ENCODE measurements at places on chromosomes 5 and 9. TPM values are rescaled to one million over a fixed set of nuclear protein-coding genes. Genes with fewer than 3 reads are reported as not detected.

DNA sequence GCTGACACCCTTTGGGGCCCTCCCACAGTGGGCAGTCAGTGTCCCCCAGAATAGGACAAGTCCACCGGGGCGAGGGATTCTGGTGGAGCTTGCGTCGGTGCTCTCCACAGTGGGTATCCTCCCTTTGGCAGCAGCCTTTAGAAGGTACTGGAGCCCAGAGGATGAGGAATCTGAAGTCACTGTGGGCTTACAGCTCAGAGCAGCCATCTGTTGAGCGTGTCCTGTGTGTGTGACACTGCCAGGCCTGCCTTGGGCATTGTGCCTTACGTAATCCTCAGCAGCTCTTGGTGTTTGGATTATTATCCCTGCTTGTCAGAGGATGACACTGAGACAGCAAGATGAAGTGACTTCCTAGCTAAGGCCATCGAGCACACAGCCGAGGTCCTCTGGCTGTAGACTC lies 12.6 kb downstream of the URM1 start:
- no peak for DNase-seq

GRCh38 chr5:172846249-172846648 lies 12.2 kb downstream of the ERGIC1 start:
- DNase-seq, result peak; percentile 4

DNA sequence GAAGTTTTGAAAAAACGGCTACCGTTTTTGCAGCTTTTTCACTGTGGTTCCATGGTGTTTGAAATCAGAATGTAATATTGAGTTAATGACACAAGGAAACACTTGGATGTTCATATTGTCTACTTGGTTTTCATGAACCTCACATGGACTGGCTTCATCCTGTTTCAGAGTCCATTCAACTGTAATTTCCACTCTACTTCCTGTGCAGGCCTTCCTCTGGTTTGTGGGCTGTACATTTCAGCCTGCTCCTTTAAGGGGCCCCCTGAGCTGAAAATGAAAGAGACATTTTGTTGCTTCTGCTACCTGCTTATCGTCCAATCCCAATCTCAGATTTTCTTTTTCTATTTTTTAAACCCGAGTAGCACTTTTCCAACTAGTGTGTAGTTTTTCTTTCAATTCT lies 41.8 kb upstream of the CDKN2B start:
- no peak for DNase-seq

The FGD3 gene
- not detected for total RNA-seq

DNA sequence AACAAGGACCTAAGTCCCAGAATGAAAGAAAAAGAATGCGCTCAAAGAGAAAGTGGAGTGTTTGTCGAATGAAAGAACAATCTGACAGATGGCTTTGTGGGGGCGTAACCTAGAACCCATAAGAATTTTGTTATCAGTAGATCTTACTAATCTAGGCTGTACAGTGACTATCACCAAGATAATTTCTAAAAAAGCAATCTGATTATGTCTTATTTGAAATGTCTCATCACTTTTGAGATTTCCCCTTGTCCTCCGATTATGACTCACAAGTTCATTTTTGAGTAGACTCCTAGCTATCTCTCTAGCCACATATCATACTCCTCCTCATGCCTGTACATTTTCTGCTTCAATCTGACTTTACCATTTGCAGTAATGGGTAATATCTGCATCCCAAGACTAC lies 135.6 kb upstream of the SMARCA2 start:
- DNase-seq, result no peak

The MTRR gene
- total RNA-seq, result 37.2 TPM

DNA sequence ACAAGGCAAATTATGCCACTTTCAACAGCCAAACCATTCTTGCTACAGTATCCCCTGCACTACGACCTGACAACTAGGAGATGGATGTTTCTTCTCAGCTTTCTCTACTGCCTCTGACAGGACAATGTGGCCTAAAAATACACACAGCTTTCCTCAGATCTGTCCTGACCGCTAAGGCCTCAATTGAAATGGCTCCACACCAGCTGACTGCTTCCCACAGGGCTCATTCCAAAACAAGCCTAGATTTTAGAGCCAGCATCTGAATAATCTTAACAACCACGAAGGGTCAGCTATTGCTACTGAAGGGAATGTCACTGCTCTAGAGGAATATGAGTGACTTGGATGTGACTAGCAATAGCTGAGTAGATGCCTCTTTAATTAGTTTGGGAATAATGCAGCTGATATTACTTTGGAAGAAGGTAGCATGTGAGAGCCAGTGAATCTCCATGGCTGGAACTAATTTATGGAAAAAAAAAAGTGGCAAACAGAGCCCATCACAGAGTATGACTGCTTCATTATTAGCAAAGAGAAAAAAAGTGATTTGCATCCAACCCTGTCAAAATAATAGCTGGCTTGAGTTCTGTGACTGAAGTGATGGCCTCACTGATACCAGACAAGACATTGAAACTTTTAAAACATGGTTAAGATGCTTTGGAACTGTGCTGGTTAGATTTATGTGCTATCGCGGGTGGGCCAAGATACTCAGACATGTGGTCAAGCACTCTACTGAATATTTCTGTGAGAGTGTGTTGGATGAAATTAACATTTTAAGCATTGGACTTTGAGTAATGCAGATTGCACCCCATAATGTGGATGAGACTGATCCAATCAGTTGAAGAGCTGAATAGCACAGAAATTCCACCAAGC lies 450.2 kb downstream of the NR2F1-AS1 start:
- DNase-seq, result no peak

The FREM1 gene
- total RNA-seq, result 1.7 TPM

- no peak for DNase-seq
These were observed 66.9 kb downstream of the FANCC start for GRCh38 chr9:95250462-95251221.

The PCDHB9 gene
- 3.1 TPM for total RNA-seq

- DNase-seq, result no peak
These were observed 28.9 kb upstream of the CTXN3 start for GRCh38 chr5:127619908-127620479.

DNA sequence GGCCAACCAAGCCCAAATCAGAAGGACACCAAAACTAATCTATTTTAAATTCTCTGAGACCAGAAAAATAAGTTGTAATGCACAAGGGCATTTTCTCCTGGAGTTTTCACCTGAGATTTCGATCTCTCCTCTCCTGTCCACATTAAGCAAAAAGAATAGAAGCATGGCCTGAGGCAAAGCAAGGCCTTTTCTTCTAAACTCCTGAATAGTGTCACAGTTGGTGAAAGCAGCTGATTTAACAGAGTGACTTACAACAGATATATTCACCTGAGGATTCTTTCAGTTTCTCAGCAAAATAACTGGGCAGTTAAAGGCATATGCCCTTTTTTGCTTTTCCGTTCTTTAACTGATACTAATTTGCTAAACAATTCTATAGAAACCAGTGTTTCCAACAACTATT lies 547.7 kb downstream of the EFNA5 start:
- no peak for DNase-seq

- no peak for DNase-seq
These were observed 44.6 kb downstream of the TAF11L14 start for GRCh38 chr5:17678751-17679324.

DNA sequence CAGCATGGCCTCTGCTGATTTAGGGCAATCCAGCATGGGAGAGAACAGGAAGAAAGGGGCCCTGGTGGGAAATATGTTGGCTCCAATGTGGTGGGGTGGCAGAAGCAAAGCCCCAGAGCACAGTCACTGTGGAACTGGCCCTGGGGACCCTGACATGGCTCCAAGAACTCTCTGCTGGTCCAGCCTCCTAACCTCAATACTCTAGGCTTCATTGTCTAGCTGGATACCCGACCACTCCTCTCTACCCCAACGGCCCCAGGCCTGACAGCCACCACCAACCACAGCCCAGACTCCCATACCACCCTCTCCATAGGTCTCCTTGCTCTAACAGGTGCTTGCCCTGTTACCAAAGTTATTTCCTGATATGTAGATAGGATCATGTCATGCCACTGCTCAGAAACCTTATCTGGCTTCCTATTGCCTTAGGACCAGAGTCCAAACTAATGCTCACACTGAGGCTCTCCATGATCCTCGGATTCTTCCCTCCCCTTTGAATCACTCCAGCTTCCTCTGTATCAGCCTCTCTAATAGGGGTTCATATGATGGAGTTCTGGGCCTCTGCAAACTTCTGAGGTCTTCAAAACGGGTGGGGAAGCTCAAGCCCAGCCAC lies 12.9 kb downstream of the ACSL6 start:
- peak; percentile 47 for DNase-seq

GRCh38 chr5:157516006-157516405 lies 56.0 kb downstream of the NIPAL4 start:
- DNase-seq, result no peak

DNA sequence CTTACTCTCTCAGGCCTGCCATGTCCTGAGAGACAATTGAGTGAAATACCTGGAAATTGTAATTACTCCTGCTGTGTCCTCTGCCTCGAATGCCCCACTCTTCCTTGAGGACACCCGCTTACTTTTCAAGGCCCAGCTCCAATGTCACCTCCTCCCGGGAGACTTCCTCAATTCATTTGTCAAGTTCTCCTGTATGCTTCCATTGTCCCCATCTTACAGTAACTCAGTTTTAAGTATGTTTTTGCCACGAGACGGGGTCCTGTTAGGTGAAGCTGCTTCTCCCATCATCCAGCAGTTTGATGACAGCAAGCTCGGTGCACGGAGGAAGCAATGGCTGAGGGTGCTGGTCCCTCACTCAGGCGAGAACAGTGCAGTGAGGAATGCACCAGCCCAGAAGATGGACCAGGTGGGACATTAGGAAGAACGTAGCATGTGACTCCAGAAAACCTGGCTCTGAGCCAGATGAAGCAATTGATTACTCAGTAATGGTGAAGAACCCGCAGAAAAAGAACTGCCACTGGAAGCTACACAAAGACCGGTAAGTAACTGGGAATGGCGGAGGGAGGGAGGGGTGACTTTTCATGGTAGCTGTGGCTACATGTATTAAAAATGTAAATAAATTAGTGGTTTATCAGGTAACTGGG lies 274.8 kb downstream of the DENND1A start:
- no peak for DNase-seq

The SEMA4D gene
- total RNA-seq, result 3.3 TPM

The SFXN1 gene
- total RNA-seq, result 57.4 TPM

DNA sequence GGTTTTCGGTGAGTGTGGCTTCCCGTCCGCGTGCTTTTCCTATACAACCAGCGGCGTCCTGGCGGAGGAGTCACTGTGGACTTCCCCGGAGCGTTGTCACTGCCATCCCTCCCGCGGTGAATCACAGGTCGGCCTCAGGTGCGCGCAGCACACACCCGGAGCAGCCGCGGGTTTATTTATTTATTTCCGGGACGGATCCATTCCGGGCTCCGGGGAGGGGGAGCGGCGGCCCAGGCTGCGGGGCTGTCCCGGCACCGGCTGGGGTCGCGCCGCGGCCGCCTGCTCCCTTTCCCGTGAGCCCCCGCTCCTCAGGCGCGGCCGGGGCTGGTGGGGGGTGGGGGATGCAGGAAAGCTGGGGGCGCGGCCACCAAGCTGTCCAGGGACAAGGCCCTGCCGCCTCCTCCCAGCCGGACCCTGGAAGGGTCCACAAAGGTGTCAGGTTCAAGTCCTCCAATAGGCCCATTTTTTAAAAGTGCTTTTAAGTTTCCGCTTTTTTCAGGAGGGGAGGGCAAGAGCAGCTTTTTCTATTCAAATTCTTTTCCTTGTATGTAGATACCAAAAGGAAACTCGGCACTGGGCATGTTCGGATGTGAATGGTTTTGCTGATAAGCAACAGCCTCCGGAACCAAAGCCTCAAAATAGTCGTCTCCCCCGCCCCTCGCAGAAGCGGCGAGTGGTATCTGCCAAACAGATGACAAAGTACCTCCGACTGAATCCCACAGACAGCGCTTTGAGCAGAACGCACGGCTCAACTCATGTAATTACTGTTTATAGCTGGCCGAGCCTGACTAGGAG lies 192.5 kb downstream of the CD180 start:
- DNase-seq, result no peak

- no peak for DNase-seq
These were observed 104.9 kb downstream of the MELK start for GRCh38 chr9:36677611-36678010.

The TNFAIP8 gene
- 15.0 TPM for total RNA-seq

- no peak for DNase-seq
These were observed 30.4 kb downstream of the PRELID2 start for GRCh38 chr5:145804701-145805100.

The GPR21 gene
- 5.5 TPM for total RNA-seq

The RPL12 gene
- 848 TPM for total RNA-seq

DNA sequence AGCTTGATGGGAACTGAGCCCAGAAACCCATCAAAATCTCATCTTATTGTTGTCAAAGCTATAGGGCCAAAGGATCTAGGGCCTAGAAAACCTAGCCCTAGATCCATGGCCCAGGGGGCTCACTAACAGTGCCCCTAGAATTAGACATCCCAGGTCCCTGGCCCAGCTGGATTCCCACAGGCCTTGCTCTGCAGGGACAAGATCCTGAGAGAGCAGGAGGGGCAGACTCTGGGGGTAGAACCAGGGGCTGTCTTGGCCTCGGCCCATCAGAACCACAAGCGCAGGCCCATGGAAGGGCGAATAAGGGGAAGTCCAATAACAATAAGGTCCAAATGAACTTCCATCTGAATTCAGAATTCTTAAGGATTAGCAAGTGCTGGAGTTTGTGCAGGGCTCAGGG lies 69.6 kb downstream of the IL6ST start:
- DNase-seq, result no peak

The PCDHA6 gene
- 23.5 TPM for total RNA-seq

GRCh38 chr9:16485575-16486321 lies 384.7 kb downstream of the BNC2 start:
- DNase-seq, result no peak

The IFNA2 gene
- total RNA-seq, result not detected

GRCh38 chr9:14212077-14212476 lies 101.9 kb downstream of the NFIB start:
- DNase-seq, result no peak

GRCh38 chr9:137851516-137852267 lies 25.9 kb upstream of the CACNA1B start:
- DNase-seq, result no peak

GRCh38 chr9:92010705-92011536 lies 60.9 kb upstream of the ROR2 start:
- DNase-seq, result no peak

The FAM151B gene
- total RNA-seq, result 5.7 TPM

The PCDHGA1 gene
- total RNA-seq, result 0.10 TPM

DNA sequence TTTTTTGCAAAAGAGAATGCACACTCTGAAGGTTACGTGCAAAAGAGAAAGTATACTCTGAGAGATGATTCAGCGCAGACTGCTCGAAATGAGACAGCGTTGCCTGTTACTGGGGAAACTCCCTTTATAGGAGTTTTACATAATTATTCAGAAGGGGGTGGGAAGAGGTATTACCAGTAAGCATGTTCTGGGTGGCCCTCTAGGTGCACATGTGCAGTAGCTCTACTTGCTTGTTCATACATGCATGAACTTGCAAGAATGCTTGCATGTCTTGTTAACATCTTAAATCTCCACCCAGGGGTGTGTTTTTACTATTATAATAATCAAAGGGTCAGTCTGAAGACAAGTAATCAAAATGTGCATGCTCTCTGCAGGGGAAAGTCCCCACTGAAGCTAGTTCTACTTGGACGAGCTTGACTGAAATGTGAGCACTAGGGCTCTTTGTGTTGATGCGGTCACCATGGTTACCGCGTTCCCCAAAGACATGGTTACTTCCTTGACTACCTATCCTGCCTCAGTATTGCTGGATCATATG lies 75.5 kb downstream of the SGCD start:
- DNase-seq, result no peak

GRCh38 chr9:91817493-91818224 lies 132.4 kb downstream of the ROR2 start:
- DNase-seq, result no peak

All from chondrocyte (in vitro differentiated cells).